Activated CD4-positive, alpha-beta T cell treated with anti-CD3 and anti-CD28 coated beads, Interleukin-2, amount 50 U/mL, for 1 hour (primary cell): ENCODE measurements at places on chromosomes 1 and 21.

- DNase-seq = no peak
Measured at GRCh38 chr1:235878082-235878811, 11.5 kb upstream of the LYST start.

GRCh38 chr1:15681349-15682292, 2.5 kb upstream of the PLEKHM2 start:
- no peak for DNase-seq

- DNase-seq = no peak
Measured at GRCh38 chr1:205232127-205232820, 4.5 kb downstream of the TMCC2 start.

GRCh38 chr1:89953929-89954328, 41.0 kb upstream of the ZNF326 start:
- DNase-seq = no peak

GRCh38 chr1:39671433-39671792, 494 bp downstream of the NT5C1A start:
- DNase-seq = no peak

DNA sequence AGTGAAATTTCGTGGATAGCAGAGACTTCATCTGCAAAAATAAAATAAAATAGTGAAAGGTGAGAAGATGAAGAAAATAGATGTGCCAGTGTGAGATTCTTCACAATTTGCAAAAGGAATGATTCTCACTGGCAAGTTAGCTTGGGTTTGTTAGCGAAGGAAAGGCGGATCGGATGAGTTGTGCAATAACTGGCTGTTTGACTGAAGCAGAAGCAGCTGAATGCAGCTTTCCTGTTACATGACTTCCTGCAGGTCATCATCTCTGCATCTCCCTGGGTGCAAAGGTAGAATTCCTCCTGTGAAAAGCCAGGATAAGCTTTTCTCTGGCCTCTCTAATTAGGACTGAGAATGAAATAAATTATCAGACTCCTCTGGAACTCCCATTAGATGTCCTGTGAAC, 263.1 kb upstream of the CHRM3 start:
- no peak for DNase-seq

GRCh38 chr1:67464746-67465145, 34.5 kb upstream of the SERBP1 start:
- DNase-seq = no peak

- no peak for DNase-seq
Measured at GRCh38 chr1:50453266-50453665, 30.0 kb upstream of the DMRTA2 start.
